Bronchial epithelial cell (primary cell): ENCODE measurements at places on chromosomes 1 and 21.

DNA sequence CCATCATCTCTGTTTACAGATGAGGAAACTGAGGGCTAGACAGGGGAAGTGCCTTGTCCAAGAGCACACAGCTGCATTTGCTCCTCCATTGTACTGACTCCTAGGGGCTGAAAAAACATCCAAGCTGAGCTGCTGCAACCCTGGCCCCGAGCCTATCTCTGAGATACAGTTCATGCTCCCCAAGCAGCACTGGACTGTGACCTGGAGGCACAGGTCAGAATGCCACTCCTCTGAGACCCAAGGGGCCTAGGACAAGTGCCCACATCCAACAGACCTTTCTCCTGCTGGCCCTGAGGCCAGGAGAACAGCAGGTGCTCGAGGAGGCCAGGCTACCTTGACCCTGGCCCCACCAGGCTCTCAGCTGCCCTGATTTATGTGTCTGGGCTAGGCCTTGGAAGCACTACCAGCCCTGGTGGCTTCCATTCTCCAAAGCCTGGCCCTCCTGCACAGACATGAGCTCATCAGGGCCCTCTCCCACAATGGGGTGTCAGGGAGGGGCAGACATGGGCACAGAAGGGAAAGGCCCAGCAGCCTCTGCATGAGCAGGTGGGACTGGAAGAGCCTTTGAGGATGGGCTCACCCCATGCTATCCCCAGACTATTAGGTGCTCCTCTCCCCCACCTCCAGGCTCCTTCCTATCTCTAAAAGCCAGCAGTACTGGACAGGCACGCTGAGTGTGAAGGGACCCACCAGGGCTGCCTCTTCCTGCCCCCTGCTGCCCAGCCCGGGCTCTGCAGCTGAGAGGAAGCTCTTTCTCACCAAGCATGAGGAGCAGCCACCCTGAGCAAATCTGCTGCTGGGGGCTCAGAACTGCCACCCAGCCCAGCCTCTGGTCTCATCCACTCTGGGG lies 18.8 kb downstream of the ADGRB2 start:
- peak; percentile 40 for DNase-seq

DNA sequence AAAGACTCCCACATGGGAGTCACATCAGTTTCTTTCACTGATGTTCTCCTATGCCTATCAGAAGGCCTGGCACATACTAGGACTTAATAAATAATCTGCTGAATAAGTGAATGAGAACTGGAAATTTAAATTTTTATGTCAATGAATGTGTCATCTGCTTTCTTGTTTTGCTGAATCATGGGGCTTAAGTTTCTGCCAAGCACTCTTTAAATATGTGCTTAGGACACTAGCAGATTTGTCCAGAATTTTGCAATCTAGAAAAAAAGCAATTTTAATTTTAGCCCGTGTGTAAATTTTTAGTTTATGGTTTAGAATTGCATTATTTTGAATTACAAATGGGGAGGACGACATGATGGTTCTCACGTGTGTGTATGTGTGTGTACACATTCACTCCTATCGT lies 803.1 kb downstream of the USP25 start:
- peak; percentile 57 for DNase-seq

DNA sequence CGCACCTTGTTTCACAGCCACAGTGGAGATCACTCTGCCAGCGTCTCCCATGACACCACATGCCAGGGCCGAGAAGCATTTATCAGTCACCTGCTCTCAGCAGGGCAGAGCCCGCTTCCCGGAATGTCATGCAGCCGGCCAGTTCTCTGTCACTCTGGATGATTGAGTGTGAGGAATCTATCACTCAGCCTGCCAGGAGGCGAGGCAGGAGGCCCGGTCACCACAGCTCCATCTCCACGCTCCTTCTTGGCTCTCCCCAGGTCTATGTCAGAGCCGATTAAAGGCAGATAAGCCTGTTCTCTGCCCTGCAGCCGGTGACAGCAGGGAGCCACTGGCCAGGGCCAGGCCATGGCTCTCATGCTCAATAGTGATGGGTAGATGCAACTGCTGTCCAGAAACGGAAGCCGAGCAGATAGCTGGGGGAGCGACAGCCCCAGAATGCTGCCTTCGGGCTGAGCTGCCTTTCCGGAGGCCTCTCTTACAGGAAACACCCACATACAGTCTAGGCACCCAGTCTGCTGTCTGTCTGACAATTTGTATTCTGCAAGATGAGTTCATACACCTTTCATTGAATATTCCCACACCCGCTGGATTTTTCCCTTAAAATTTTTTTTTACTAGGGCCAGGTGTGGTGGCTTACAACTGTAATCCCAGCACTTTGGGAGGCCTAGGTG lies 64.1 kb downstream of the ACTL8 start:
- no peak for DNase-seq

DNA sequence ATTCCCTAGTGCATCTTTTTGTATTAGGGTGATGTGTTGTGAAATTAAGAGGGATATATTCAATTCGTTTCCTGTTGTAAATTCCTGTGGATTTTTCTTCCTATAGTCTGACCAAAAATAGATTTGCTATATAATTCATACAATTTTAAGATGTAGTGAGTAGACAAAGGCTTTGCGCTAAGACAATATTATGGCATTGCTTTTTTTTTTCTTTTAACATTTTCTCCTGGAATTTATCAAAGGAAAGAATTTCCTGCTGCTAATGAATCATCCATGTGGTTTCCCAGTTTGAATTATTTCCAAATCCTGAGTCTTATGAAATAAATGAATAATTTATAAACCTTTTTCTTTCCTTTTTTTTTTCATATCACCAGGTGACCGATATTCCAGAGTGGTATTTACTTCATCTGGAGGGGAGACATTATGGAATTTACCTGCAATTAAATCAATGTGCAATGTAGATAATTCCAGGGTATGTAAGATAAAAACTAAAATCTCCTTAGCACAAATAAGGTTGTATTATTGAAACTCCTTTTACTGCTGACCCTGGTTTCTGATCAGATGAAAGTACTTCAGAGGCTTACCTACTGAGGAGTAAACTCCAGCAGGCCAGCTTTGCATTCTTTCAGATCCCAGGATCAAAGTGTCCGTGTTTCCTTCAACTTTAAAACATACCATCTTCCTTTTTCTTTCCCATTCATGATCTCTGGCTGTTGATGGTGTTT lies 148.4 kb downstream of the TLR5 start:
- peak; percentile 83 for DNase-seq

- no peak for DNase-seq
Observed at GRCh38 chr1:33906156-33906555, 42.3 kb downstream of the HMGB4 start.

DNA sequence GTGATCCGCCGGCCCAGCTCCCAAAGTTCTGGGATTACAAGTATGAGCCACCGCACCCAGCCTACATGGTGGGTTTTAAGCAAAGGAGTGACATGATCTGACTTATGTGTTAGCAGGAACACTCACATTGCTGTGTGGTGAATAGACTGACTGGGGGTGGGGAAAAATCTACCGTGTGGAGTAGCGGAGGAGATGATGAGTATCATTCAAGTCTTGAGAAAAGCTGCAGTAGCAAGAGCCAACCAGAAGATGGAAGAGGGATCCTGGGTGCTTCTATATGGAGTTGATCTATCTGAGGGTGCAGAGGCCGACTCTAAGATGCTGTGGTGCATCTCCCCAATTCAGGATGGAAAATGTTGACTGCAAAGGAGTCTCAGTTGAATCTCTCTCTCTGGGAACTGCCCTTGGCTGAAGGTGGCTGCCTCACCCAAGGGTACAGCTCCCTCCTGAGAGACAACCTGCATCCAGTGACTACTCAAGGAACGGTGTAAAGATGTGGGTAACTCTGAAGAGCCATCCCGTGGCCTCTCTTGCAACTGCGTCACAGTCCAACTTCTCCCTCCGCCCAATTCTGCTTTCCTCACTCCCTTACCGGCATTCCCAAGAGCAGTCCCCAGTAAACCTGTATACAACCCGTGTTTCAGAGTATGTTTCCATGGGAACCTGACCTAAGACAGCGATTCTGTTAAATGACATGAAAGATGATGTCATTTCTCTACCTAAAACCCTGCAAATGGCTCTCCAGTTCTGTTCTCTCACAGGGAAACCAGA lies 7.4 kb upstream of the B3GALNT2 start:
- peak; percentile 49 for DNase-seq

GRCh38 chr1:158972841-158973240 lies 36.9 kb upstream of the IFI16 start:
- peak; percentile 54 for DNase-seq

- no peak for DNase-seq
Observed at GRCh38 chr1:53576866-53577760, 117.9 kb downstream of the DMRTB1 start.

- DNase-seq = no peak
Observed at GRCh38 chr1:162275622-162276175, 101.0 kb downstream of the SPATA46 start.

- peak; percentile 55 for DNase-seq
Observed at GRCh38 chr1:68111519-68112436, 61.4 kb upstream of the DIRAS3 start.

GRCh38 chr1:3030663-3031381 lies 9.6 kb downstream of the ACTRT2 start:
- no peak for DNase-seq

DNA sequence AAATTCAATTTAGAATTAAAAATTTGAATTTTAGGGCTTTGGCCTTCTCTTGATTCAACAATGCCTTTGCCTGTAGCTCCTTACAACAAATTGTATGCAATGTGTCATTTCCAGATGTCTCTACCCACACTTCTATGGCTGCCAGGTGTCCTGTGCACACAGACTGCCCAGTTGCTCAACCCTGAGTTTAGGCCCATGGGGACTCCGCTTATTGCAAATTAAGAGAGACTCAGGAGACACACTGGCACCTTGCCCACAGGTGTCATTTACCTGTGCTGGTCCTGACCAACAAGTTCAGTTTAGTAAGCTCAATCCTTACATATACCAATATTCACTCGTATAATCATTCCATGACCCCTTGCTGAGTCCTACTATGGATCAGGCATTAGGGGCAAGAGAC lies 236.1 kb downstream of the OMA1 start:
- DNase-seq = no peak

DNA sequence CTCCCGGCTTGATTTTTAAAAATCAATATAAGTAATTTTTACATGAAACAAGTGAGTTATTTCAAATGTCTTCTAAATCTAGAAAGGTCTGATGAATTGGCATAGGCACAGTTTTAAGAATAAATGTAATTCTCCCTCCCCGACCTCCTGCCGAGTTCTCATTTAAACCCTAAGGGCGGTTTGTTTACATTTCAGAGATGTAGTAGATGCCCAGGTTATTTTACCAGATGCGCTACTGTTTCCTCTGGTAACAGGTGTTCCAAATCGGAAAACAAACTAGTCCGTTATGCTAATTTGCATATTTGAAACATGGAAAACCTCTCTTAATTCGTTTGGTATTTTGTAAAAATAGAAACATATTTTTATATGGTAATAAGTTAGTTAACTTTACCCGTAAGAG lies 53.8 kb upstream of the CFAP126 start:
- DNase-seq = no peak

GRCh38 chr1:152034324-152034653 lies 2.5 kb downstream of the S100A11 start:
- DNase-seq = no peak

- DNase-seq = no peak
Observed at GRCh38 chr1:9728451-9729295, 77.1 kb downstream of the PIK3CD start.

GRCh38 chr21:44702973-44703730 lies 6.2 kb downstream of the KRTAP10-12 start:
- no peak for DNase-seq

- DNase-seq = peak; percentile 27
Observed at GRCh38 chr1:222454782-222455181, 93.1 kb downstream of the HHIPL2 start.

- no peak for DNase-seq
Observed at GRCh38 chr1:182995894-182996293, 27.3 kb upstream of the LAMC1 start.

DNA sequence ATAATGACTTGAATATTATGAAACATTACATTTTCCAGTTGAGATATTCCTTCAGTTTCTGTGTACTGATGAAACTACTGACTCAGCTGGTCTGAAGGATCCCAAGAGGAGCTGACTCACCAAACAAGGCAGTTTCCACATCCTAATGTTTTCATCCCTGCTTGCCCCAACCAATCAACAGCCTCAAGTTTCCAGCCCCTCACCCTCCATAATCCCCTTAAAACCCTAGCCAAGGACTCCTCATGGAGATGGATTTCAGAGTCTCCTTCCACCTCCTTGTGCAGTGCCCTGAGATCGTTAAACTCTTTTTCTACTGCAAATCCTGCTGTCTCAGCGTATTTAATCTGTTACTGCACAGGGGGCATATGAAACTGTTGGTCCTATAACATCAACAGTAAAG lies 83.1 kb upstream of the HAO2 start:
- peak; percentile 93 for DNase-seq

DNA sequence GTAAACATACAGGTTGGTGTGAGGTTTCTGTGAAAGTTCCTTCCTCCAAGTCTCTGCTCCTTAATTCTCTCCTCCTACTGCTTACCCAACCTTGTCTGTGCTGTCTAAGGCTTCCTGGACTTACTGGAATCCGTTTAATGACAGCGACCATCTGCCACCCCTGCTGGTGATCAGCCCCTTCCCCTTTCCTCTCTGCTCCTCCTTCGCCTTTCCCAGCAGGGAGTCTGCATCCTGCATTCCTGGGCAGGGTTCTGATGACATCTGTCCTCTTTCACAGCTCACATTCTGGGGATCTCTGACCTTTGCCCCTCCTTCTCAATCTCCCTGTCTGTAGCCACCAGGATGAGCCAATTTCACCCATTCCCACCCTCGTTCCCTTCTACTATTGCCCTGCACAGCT lies 66.5 kb downstream of the KIRREL1 start:
- DNase-seq = no peak

GRCh38 chr1:207311888-207312603 lies 9.4 kb upstream of the CD55 start:
- DNase-seq = no peak

DNA sequence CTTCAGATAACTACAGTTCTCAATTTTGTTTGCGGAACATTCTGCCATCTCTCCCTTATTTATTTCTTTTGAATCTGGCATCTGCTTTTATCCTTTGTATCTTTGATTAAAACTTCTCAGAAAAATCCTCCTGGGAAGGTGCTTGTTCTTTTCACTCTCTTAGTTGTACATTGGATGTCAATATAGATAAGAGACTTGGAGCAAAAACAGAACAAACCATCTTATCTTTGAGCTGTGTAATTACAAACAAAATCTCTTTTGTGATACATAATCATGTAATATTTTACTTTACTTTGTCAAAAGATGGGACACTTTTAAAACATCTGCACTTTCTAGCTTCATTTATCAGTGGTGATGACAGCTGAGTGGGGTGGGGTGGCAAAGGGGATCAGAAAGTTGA lies 307.2 kb upstream of the LYPLAL1 start:
- no peak for DNase-seq

DNA sequence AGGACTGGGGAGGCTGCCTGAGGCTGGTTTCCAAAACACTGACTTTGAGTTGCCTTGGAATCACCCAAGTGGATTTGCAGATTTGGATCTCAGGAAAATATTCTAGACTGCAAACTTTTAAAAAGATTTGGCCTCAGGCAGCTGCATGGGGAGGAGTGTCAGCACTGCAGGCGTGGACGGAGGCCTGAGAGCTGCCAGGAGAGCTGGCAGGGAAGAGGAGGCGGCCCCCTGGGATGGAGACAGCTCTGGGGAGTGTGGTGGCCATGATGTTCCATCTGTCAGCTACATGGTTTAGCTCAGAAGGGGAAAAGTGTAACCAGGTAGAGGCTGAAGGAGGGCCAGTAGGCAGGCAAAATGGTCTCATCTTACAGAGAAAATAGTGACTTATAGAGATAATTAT lies 72.1 kb downstream of the VPS26C start:
- no peak for DNase-seq
